ENCODE measurements at places on chromosomes 3 and 15.

DNA sequence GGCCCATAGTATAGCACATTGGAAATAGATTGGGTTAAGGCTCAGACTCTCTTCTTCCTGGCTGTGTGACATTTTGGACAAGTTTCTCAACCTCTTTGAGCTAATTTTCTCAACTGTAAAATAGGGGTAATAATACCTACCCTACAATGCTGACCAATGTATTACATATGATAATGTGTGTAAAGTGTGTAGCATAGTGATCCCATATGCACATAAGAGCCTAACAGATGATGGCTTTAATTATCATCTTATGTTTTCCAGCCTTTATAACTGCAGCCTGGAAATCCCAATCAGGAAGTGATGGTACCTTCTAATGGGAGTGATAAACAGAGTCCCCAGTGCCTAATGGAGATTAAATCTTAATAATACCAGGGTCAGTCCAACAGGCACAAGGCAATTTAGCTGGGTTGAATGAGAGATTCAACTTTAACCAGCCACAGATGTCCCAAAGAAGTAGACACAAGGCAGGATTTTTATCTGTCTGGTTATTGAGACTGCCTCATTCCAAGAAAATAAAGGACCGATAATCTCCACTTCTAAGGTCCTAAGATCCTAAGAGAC, 12.0 kb downstream of the ADAMTS9 start:
- DNase-seq, result no peak

GRCh38 chr3:151537726-151538125, 76.9 kb upstream of the IGSF10 start:
- no peak for DNase-seq

GRCh38 chr3:29026286-29026685, 254.6 kb upstream of the RBMS3 start:
- no peak for DNase-seq

GRCh38 chr3:98737301-98737700, 25.8 kb upstream of the ST3GAL6 start:
- no peak for DNase-seq

DNA sequence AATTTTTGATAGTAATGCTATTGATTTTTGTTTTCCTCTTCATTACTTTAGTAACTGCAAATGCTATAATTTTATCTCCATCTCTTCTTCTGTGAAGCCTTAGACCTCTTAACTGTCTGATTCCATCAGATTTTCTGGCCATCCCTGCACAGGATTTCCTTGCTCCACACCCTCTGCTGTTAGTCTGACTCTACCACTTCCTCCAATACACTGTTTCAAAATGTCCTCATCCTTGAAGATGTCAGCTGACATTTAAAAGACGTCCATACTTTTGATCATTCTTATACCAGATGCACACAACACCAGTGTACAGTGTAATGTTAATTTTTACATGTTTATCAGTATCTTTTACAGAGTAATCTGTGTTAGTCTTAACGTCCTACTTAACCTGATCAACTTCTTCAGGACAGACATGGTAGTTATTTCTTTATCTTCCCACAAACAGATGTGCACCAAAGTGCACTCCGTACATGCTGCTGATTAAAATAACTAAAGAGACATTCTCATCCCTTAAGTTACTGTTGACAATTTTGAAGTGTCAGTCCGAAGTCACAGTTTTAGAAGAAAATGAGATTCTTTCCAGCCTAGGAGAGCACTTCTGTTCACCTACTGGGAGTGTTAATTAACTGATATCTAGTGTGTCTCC, 102.4 kb upstream of the RASGRP1 start:
- no peak for DNase-seq

Data from OCI-LY7 (cell line).